NCI-H1105 (cell line): ENCODE measurements at places on chromosomes 2 and 18.

DNA sequence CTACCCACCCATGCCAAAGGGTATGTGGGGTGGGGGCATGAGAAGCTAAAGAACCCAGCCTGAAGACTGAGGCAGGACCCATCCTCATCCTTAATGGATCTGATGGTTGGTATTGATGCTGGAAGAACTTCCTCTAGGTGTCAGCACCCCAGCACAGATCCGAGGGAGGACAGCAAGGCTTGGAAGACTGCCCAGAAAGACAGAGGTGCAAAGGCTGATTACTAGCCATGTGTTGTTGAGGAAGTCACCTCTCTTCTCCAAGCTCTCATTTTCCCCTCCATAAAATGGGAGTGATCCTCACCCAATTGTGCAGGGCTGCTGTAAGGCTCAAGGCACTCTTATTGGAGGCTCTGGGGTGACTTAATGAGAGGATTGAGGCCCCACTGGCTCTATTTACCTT lies 256.5 kb downstream of the CELF4 start:
- no peak for DNase-seq

DNA sequence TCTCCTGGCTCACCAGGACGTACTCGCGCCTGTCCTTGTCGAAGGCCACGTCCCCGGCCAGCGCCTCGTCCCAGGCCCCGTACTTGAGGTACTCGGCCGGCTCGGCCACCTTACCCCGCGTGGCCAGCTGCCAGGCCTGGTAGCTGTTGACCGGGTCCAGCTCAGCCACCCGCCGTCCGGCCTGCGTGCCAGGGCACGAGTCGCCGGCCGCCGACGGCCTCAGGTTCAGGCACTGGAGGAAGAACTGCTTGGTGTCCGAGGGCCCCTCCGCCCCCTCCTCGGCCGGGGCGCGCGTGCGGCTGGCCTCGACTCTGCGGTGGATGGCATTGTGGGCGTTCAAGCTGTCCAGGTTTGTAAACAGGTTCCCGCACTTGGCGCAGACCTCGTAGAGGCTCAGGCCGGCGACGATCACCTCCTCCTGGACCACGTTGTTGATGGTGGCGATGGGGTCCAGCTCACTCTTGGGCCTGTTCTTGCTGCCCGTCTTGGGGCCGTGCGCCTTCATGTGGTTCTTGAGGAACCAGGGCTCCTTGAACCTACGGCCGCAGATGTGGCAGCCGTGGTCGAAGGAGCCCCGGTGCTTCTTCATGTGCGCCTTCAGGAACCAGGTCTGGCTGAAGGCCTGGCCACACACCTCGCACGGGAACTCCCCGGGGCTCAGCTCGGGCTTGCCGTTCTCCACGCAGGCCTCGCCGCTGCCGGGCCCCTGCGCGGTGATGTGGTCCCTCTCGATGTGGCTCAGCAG lies 53.2 kb downstream of the ZNF516 start:
- no peak for DNase-seq

- DNase-seq: no peak
These were observed 70.5 kb upstream of the ITPRID2 start for GRCh38 chr2:181821049-181821448.

GRCh38 chr2:179744401-179744800 lies 117.0 kb downstream of the ZNF385B start:
- no peak for DNase-seq

- DNase-seq: no peak
These were observed 114.7 kb downstream of the DNAH6 start for GRCh38 chr2:84631047-84631446.
